ENCODE measurements at places on chromosomes 6 and 20. TPM values are rescaled to one million over a fixed set of nuclear protein-coding genes. Genes with fewer than 3 reads are reported as not detected.

MUC22 gene
- 0.13 TPM for polyA plus RNA-seq

TTBK1 gene
- polyA plus RNA-seq = 0.91 TPM

COMMD7 gene
- polyA plus RNA-seq = 46.0 TPM

MEI4 gene
- not detected for polyA plus RNA-seq

CSNK2B gene
- polyA plus RNA-seq = 97.3 TPM

DNA sequence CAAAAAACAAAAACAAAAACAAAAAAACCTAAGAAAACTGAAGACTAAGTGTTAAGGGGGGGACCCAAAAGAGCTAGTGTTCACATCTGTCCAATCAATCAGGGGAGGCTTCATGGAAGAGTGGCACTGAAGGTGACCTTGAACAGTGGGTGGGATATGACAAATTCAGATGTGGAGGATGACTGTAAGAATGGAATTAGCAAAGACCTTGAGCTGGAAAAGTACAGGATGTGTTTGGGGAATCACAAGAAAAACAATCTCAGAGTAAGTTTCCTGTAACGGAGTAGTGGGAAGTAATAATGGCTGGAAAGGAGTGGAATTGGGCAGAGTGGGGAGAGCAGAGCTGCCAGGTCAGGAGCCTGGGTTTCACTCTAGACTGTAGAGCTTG lies 2.9 kb upstream of the IER3 start:
- DNase-seq = no peak

DNA sequence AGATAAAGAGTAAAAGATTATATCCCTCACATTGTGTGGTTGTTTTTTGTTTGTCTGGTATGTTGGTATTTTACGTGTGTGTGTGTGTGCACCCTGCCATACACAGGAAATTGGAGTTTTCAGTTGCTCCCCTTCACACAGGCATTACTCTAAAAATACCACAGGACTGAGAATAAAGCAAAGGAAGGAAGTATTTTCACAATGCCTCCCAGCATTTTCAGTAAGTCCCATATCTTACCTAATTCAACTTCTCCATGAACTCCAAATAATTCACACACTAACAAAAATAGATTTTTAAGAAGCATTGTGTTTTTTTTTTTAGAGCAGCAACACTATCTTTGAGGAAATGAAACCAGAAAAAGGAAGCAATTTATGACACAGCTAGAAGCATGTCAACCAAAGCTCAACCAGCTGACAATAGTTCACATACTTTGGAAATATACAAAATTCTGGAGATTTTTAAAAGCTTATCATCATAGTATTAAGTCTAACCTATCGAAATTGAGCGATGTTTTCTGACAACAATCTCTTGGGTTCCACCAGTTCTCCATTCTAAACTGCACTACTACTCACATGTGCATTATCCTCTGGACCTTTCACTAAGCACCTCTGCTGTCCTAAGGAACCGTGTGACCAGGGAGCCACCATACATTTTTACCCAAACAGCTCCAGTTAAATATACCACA lies 2.1 kb downstream of the UBE2J1 start:
- DNase-seq = no peak

DNA sequence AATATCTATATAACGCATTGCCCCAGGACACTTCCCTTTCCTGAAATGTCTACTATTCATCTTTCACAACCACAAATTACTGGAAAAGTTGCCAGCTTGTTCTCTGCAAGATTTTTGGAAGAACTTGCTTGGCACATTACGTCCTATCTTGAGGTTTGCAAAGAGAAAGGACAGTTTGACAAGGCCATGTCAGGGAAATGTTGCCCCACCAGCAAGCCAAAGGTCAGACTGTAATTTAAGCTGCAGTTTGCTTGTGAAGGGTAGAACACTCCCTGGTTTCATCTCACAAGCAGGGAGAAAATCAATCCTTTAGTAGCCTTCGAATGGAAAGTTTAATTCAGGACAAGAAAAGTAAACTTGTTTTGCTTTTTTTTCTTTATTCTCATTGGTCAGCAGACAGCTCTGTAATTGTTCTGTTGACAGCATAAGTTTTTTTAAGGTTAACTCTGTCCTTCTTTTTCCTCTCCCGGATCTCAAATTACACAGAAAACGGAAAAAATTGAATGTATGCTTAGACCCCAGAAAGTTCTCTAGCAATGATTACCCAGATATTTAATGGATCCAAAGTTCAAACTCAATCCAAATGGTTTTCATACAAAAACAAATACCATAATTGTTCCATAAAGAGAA lies 541.8 kb upstream of the NRSN1 start:
- DNase-seq = no peak

DNA sequence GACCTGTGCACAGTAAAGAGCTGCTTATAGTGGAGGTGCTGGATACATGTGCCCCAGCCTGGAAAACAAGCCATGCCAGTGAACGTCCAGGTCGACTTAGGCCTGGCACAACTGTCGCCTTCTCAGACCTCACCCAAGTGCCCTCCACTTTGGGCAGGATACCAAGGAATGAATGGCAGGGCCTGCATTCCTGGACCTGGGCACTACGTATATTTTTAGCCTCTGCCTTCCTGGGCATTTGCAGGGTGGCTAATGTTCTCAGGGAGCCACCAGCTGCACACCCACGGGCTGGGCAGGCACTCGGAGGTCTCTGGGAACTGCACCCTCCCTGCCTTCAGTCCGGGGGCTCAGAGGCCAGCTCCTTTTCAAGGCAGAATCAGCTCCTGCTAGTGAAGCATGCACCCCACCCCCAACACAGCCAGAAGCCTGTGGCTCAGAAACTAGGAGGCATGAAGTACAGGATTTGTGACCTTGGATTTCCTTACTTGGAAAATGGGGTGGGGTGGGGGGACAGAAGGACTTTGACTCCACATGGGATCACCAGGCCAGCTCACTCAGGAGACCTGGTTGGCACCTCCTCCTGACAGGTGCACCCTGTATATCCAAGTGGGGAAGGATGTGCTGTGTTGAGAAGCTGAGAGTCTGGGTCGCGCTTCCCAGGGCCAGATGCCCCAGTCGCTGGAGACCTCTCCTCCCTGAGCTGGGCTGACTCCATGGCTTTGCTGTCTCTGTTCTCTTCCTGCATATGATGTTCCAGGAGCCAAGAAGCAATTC lies 2.5 kb upstream of the LSM14B start:
- DNase-seq = no peak

- DNase-seq = no peak
Measured at GRCh38 chr6:101722471-101722870, 329.0 kb downstream of the GRIK2 start.

GRCh38 chr6:132814716-132815570 lies 574 bp downstream of the RPS12 start:
- no peak for DNase-seq

DNA sequence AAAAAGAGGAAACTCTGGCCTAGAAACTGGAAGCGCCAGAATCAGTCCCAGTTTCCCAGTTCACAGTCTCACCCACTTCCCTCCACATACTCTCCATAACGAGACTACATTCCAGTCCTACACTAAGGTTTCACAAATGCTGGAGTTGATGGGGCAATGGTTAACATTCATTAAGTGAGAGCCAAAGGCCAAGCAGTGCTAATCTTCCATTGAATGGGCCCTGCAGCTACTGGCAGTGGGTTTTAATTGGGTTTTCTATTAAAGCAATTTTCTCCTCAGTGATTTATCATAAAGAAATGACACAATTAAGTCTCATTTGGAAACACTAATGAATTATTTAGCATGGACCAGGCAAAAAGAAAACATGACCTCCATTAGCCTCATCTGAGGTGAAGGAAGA lies 20.8 kb upstream of the NRSN1 start:
- no peak for DNase-seq

- no peak for DNase-seq
Measured at GRCh38 chr6:83443516-83443915, 12.7 kb upstream of the ME1 start.

Measured in SK-N-SH (cell line).